Fibroblast of skin of back (primary cell): ENCODE measurements at places on chromosomes 7 and 10.

DNA sequence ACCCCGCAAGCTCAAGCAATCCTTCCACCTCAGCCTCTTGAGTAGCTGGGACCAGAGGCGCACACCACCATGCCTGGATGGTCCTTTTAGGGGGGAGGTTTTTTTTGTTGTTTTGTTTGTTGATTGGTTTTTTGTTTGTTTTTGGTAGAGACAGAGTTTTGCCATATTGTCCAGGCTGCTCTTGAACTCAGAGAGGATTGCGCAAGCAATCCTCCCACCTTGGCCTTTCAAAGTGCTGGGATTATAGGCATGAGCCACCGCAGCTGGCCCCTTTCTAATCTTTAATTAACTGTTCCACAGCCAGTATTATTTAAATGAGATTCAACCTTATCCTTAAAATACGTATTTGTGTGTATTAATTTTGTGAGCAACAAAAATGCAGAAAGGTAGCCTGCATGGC lies 65.8 kb downstream of the SLC13A1 start:
- no peak for DNase-seq

GRCh38 chr7:46739518-46740234 lies 818.6 kb upstream of the IGFBP3 start:
- DNase-seq = no peak

- DNase-seq = no peak
Measured at GRCh38 chr10:20041931-20042330, 225.7 kb downstream of the PLXDC2 start.

DNA sequence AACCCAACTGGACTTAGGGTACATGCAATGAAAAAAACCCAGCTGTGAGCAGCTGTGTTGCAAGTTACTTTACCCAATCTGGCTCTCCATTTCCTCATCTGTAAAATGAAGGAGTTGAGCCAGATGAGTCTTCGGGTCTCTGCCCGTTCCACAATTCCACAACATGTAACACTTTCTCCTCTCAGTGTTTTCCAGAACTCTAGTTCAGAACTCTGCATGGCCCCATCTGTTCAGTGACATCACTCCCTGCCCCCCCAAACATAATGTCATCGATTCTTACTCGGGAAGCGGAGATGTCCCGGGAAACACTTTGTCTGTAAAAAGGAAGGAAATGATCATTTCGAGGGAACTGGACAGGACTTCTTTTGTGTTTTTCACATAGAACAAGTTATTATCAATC lies 2.5 kb downstream of the SH3PXD2A start:
- no peak for DNase-seq
